ENCODE measurements at places on chromosomes 1 and 21. TPM values are rescaled to one million over a fixed set of nuclear protein-coding genes. Genes with fewer than 3 reads are reported as not detected.

GSTM5 gene
- not detected for total RNA-seq

- no peak for DNase-seq
These were observed 73.0 kb downstream of the CCDC18 start for GRCh38 chr1:93253516-93253915.

DNA sequence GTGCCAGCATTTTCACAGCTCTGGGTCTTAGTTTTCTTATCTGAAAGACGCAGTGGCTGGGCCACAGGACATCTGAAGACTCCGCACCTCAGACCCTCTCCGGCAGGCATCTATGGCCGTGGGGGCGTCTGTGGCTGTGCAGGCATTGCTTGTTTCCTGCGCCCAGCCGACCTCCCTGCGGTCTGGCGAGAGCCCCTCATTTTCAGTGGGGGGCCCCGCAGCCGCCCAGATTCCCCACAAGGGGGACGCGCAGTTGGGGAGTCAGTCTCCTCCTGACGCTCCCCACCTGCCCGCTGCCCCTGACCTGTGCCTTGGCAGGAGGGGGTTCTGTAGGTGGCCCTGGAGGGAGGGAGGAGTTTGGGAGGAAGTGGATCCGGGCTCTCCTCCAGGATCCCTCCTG, 3.5 kb upstream of the TFF1 start:
- DNase-seq, result no peak

DNA sequence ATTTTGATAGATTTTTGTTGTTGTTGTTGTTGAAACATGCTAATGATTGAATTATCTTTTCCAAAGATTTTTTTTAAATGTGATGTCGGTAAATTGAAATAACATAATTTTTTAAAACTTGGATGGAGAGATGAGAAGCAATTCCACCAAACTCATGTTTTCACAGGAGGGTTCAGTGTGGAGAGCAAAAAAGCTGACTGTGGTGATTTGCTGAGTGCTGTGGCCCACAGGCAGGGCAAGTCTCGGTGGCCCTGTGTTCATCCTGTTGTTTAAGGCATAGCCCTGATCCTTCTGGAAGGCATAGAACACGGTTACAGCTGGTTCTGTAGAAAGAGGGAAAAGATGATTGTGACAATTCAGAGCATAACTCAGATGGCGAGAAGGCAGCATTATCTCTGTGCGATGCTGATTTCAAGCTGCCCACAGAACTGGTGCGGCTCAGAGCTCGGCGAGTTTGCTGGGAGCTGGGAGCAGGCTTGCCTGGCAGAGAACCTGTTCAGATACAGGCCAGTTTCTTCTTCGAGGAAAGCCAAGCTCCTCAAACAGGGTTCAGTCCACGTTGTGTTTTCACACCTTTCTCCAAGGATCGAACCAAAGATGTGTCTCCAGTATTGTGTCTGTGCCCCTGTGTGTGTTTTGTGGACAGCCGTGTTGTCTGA, 127.1 kb downstream of the HUNK start:
- DNase-seq, result no peak
